Testis (tissue), 5 donors: ENCODE measurements at places on chromosomes 5 and 9. TPM values are rescaled to one million over a fixed set of nuclear protein-coding genes. Genes with fewer than 3 reads are reported as not detected.

The GFI1B gene
- total RNA-seq = 4.3 TPM

GRCh38 chr9:85182383-85182782 lies 512.9 kb downstream of the NTRK2 start:
- H3K27me3 ChIP-seq = no peaks in the 10 kb centered on the region
- no peaks in the 10 kb centered on the region for H3K36me3 ChIP-seq
- no peak for DNase-seq
- no peak overlapping the region for H3K4me3 ChIP-seq

GRCh38 chr5:148228392-148228984 lies 9.8 kb upstream of the MARCOL start:
- H3K27me3 ChIP-seq = no peaks in the 10 kb centered on the region
- no peak overlapping the region for H3K27ac ChIP-seq
- no peak overlapping the region for H3K4me3 ChIP-seq
- DNase-seq = no peak
- no peaks in the 10 kb centered on the region for H3K4me1 ChIP-seq

DNA sequence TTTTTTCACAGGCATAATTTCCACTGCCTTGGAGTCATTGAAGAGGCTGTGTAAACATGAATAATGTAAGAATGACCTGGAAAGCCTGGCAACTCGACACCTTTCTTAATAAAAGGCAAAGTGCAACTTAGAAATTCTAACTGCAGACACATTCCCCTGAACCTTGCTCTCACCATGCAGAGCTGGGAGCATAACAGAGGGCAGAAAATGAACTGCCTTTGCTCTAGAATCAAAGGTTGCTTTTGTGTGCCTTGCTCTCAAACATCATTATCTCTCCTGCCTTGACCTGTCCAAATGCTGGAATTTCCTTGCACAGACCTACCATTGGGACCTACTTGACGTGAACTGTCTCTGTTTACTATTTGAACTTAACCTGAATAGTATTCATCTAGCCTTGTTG lies 462.0 kb upstream of the ZNF462 start:
- no peaks in the 10 kb centered on the region for H3K36me3 ChIP-seq
- no peak for DNase-seq
- no peak overlapping the region for H3K4me3 ChIP-seq
- H3K27ac ChIP-seq = no peak overlapping the region
- H3K27me3 ChIP-seq = no peaks in the 10 kb centered on the region

GRCh38 chr9:124299515-124300090 lies 41.9 kb downstream of the NEK6 start:
- H3K4me3 ChIP-seq = no peak overlapping the region
- H3K36me3 ChIP-seq = no peaks in the 10 kb centered on the region
- no peak overlapping the region for H3K27ac ChIP-seq
- DNase-seq = no peak

DNA sequence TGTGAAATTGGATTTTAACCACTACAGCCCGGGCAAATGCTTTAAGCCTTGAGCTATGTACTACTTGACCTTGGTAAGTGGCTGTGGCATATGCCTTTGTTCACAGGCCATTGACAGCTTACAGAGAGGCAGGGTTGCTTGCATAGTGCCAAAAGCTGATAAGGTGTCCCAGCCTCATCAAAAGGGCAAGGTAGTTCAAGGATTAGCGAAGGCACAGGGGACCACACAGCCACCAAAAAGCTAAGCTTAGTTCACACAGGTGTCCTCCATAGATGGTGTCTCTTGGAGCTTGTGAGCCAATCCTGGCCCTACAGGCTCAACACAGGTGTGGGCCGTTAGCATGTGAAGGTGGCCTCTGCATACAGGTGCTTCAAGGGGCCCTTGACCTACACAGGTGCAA lies 86.8 kb downstream of the ZNF622 start:
- H3K27ac ChIP-seq = no peak overlapping the region
- no peaks in the 10 kb centered on the region for H3K36me3 ChIP-seq
- H3K4me1 ChIP-seq = no peaks in the 10 kb centered on the region
- no peak for DNase-seq
- H3K4me3 ChIP-seq = no peak overlapping the region

DNA sequence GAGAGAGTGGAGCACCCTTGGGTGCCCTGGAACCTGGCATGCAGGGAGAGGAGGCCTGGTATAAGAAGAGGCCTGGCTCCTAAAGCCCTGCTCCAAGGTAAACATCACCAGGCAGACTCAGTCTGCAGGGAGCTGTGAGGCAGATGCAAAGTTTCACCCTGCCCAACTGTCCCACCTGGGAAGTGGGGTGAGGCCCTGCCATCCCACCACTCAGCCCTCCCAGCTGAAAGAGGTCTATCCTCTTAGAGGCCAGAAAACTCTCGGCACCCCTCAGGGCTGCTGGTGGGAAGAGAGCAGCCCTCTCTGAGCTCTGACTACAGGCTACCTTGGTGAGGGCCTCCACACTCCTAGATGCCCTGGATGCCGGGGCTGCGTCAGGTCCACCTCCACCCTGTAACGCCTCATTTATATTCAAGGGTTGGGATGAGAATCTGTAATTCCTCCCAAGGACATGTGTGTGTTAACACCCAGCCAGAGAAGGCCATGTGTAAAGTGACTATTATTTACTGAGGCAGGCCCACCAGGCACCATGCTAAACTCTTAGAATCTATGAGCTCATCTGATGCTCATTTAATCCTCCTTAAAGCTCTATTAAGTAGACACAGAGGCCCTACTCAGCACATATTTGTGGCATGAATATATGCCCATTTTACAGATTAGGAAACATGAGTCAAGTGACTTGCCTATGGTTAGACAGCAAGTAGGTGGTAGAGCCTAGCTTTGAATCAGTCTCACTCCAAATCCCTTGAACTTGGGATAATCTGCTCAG lies 205.9 kb downstream of the FSTL4 start:
- no peak for DNase-seq
- H3K4me1 ChIP-seq = no peaks in the 10 kb centered on the region
- H3K27ac ChIP-seq = no peak overlapping the region
- no peak overlapping the region for H3K4me3 ChIP-seq
- H3K36me3 ChIP-seq = no peaks in the 10 kb centered on the region
- H3K27me3 ChIP-seq = no peaks in the 10 kb centered on the region

DNA sequence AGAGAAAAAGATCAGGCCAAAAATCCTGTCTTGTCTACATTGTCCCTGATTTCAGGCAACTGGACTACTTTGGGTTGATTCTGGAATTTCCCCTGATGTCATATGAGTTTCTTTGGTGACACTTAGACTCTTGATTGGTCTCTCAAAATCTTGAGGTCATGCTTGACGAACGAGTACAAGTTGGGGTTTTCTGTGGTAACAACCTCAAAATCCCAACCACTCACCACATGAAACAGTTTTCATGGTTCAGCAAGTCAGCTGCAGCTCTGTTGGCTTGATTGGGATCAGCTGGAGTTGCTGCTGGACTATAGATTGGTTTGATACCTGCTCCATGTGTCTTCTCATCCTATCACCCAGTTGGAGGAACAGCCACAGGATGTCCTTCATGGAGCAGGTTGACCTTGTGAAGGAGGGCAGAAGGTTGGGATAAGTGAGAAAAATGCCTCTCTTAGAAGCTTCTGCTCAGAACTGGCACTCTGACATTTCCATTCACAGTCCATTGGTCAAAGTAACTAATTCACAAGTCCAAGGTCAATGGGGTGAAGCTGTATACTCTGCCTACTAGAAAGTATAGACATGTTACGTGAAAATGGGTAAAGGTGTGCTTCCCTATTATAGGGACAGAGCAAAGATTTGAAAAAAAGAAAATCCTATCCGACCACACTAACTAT lies 284.5 kb downstream of the SH3GL2 start:
- no peak overlapping the region for H3K4me3 ChIP-seq
- no peak overlapping the region for H3K27ac ChIP-seq
- no peak for DNase-seq
- H3K4me1 ChIP-seq = no peaks in the 10 kb centered on the region

DNA sequence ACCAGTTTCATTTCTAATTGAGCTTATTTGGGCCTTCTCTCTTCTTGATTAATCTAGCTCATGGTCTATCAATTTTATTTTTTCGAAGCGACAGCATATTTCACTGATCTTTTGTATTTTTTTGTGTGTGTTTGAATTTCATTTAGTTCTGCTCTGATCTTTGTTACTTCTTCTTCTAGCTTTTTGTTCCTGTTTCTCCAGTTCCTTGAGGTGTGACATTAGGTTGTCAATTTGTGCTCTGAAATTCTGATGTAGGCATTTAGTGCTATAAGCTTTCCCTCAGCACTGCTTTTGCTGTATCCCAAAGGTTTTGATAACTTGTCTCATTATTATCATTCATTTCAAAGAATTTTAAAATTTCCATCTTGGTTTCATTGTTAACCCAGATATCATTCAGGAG lies 67.3 kb downstream of the STRBP start:
- H3K36me3 ChIP-seq = no peaks in the 10 kb centered on the region
